ENCODE measurements at places on chromosomes 11 and 22.

DNA sequence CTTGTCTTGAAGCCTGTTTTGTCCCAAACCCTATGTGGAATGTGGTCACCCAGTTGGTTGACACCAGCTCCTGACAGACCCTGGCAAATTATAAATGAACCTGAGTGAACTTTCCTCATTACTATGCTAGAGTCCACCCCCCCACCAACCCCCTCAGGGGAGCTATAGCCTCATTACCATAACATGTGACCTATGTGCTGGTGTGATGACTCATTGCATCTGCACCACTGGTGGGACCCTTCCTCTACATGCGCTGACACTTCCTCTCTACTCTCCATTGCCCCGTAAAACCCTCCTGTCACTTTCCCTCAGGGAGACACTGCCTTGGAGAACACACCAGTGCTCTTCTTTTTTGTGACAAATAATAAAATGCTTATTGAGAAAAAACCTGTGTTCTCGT is 105.0 kb upstream of the SESN3 start:
- no peak for DNase-seq

GRCh38 chr22:32996276-32996675 is 61.9 kb downstream of the SYN3 start:
- no peak for DNase-seq

GRCh38 chr11:114441921-114442320 is 2.7 kb downstream of the REXO2 start:
- DNase-seq, result no peak

GRCh38 chr11:587978-588380 is 11.7 kb downstream of the PHRF1 start:
- DNase-seq, result no peak

DNA sequence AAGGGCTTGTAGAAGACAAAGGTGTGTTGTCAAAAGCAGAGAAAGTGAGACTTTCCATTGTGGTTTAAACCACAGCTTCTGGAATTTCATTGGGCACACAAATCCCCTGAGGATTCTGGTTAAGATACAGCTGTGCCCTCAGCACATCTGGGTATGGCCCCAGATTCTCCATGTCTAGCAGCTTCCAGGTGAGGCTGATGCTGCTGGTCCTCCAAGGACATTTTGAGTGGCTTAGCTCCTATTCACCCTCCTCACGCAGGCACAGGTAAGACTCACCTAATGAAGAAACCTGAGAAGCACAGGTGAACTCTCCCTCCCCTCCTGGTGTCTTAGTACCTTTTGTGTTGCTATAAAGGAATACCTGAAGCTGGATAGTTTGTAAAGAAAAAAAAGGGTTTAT is 88.9 kb upstream of the IGLL5 start:
- DNase-seq, result no peak

Data from HFF-Myc (cell line).